Frontal cortex (tissue), 4 donors: ENCODE measurements at places on chromosomes 2 and 18. TPM values are rescaled to one million over a fixed set of nuclear protein-coding genes. Genes with fewer than 3 reads are reported as not detected.

DNA sequence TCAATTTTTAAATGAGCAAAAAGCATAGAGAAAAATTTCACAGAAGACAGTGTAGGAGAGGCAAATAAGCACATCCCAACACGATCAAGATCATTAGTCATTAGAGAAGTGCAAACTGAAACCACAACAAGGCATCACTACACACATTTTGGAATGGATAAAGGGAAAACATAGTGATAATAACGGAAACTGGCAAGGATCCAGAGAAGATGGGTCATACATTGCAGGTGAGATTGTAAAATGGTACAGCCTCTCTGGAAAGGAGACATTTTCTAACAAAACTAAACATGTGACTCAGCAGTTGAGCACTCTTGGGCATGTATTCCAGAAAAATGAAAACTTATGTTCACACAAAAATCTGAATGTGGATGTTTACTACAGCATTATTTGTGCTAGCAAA is 98.3 kb upstream of the TMEM17 start:
- DNase-seq = no peak

DNA sequence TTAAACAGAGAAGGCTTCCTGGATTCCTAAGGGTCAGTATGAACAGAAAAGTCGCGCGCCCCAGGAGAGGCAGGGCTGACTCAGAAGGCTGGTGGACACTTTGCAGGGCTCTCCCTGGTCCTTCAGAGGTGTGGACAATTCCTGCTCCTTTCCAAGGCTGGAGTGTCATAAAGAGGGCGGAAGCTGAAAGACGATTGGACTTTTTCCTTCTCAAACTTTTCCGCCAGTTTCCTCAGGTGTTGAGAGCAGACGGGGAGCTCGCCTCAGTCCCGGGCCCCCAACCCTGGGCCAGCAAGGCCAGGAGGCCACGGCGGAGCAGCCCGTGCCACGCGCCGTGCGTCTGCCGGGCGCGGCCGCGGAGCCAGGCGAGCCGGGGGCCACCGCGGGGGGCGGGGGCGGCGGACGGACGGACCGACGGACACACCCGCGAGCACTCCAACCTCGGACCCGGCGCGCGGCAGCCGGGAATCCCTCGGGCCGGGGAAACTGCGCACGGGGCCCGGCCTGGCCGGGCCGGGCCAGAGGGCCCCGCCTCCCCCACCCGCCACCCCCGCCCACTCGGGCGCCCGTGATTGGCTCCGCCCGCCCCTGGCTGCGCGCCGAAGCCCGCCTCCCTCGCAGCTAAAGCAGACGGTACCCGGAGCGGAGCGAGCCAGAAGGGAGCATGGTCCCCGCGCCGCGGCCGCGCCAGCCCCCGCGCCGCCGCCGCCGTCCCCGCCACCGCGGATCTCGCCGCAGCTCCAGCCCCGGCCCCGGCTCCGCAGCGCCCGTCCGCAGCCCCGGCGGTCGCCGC is at the start of gene KLHL29:
Gene KLHL29 (plus strand): TSS at position 629 of the 793 bp plus-strand sequence. CDS start 177,018 bp downstream, outside the sequence.
- peak; percentile 95 for DNase-seq

CXCR4 gene
- total RNA-seq = 68.5 TPM

EFEMP1 gene
- 7.3 TPM for total RNA-seq

MAPRE3 gene
- 13.9 TPM for total RNA-seq

DNA sequence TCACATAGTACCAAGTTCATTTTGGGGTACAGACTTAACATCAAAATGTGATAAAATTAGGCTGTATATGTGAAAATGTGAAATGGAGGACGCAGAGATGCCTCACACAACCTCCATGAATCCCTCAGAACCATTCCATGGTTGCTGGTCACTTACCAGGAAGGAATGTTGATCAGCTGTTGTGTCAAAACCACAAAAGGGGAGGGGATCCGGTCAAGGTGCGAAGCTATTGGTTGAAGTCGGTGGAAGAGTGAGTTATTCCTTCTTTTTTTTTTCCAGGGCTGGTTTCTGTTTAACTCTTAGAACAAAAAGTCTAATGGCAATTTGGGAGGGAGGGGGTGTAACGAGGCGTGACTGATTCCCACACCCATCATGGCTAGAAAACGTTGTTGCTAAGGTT is 32.3 kb upstream of the REG3A start:
- DNase-seq = no peak

GPBAR1 gene
- not detected for total RNA-seq

GRCh38 chr2:237154884-237155851 is 69.5 kb downstream of the COPS8 start:
- no peak for DNase-seq

GRCh38 chr2:242098034-242098433 is 228.5 kb downstream of the RTP5 start:
- no peak for DNase-seq

MAP2 gene
- total RNA-seq = 678 TPM

CD302 gene
- 1.6 TPM for total RNA-seq

DNA sequence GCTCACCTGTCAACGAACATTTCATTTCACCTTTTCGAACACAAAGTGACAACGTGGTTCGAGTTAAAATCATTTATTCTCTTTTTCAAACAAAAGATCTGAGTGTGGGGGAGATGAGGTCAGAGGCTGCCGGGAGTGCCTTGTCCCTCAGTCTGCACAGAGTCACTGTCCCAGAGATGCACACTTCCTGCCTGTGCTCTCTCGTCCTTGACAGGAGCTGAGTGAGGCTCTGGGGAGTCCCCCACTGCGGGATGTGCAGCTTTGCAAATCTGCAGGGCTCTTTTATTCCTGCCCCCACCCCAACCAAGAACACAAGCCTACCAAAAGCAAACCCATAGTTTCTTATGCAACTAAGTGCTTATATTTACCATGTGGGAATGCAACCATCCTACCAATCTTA is 497.8 kb downstream of the EIPR1 start:
- DNase-seq = no peak

UGT1A3 gene
- total RNA-seq = not detected

EML6 gene
- 5.3 TPM for total RNA-seq

GRHL1 gene
- 4.9 TPM for total RNA-seq

DNA sequence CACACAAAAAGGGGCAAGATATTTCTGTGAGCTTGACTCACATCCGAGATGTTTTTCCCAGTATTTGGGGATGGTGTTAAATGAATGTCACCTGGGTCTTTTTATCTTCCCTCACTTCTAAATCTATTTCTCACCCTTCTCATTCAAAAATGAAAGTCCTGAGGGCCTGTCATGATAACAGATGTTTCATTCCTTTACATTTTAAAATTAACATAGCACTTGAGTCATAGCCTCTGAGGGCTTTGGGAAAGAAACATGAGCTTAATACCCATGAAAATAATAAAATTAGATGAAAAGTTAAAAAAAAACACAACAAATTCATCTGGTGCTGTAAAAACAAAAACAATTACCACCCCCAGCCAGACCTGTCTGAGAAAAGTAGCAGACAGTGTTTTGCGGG is 226.7 kb downstream of the HNMT start:
- DNase-seq = no peak

CHST9 gene
- 2.4 TPM for total RNA-seq

- DNase-seq = no peak
These were observed 756.0 kb upstream of the LRATD1 start for GRCh38 chr2:13876491-13877037.

- DNase-seq = no peak
These were observed 15.5 kb downstream of the BABAM2 start for GRCh38 chr2:27906074-27906473.

GRCh38 chr2:190062053-190062452 is 476 bp downstream of the MSTN start:
- DNase-seq = no peak

DNA sequence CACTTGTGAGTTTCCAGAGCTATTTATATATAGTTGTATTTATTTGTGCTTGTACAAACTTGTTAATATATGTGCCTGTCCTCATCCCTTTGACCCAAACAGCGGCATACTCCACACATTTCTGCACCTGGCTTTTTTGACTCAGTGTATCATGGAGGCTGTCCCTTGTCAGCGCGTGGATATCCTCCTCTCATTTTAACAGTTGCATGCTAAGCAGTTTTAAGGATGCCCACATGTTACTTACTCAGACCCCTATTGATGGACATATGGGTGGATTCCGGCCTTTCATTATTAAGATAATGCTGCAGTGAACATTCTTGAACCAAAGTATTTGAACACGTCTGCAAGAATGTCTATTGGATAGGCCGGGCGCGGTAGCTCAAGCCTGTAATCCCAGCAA is 655 bp upstream of the MREG start:
- no peak for DNase-seq
